Cerebellum (tissue), 4 donors: ENCODE measurements at places on chromosomes 3 and 15. TPM values are rescaled to one million over a fixed set of nuclear protein-coding genes. Genes with fewer than 3 reads are reported as not detected.

Gene NR1I2
- total RNA-seq = 0.36 TPM

Gene HYAL3
- total RNA-seq = 4.2 TPM

Gene TNK2
- 17.8 TPM for total RNA-seq

Gene UTS2B
- total RNA-seq = 0.64 TPM

Gene ARGFX
- total RNA-seq = not detected

Gene IRAK2
- 1.5 TPM for total RNA-seq
